ENCODE measurements at places on chromosomes 1 and 21. TPM values are rescaled to one million over a fixed set of nuclear protein-coding genes. Genes with fewer than 3 reads are reported as not detected.

ZFYVE9 gene
- polyA plus RNA-seq = 8.3 TPM

PDXK gene
- 149 TPM for polyA plus RNA-seq

AMY1A gene
- polyA plus RNA-seq = not detected

PIK3CD gene
- 12.1 TPM for polyA plus RNA-seq

FCGR2B gene
- polyA plus RNA-seq = not detected

PDZK1IP1 gene
- not detected for polyA plus RNA-seq

SPATA45 gene
- polyA plus RNA-seq = not detected

HFM1 gene
- 0.15 TPM for polyA plus RNA-seq

FLG2 gene
- polyA plus RNA-seq = not detected

SYT11 gene
- polyA plus RNA-seq = 22.9 TPM

GPN2 gene
- 22.2 TPM for polyA plus RNA-seq

ERVH48-1 gene
- polyA plus RNA-seq = not detected

CTSS gene
- polyA plus RNA-seq = 0.48 TPM

DMAP1 gene
- polyA plus RNA-seq = 34.3 TPM

SELENBP1 gene
- polyA plus RNA-seq = 54.9 TPM

ZMYND12 gene
- polyA plus RNA-seq = 0.03 TPM

TMIGD3 gene
- 0.12 TPM for polyA plus RNA-seq

TLCD4 gene
- polyA plus RNA-seq = 0.16 TPM

SLC6A9 gene
- polyA plus RNA-seq = 6.6 TPM

CFAP74 gene
- polyA plus RNA-seq = not detected

SLC9C2 gene
- not detected for polyA plus RNA-seq

OR2W3 gene
- 0.90 TPM for polyA plus RNA-seq

SIM2 gene
- 7.5 TPM for polyA plus RNA-seq

IRF6 gene
- 1.7 TPM for polyA plus RNA-seq

PPIE gene
- 61.6 TPM for polyA plus RNA-seq

USH2A gene
- polyA plus RNA-seq = 0.02 TPM

FAM177B gene
- polyA plus RNA-seq = not detected
